ENCODE measurements at places on chromosomes 16 and 17. TPM values are rescaled to one million over a fixed set of nuclear protein-coding genes. Genes with fewer than 3 reads are reported as not detected.
A peak's percentile ranks its signal among the peaks of the same experiment; 100 is the strongest.

DNA sequence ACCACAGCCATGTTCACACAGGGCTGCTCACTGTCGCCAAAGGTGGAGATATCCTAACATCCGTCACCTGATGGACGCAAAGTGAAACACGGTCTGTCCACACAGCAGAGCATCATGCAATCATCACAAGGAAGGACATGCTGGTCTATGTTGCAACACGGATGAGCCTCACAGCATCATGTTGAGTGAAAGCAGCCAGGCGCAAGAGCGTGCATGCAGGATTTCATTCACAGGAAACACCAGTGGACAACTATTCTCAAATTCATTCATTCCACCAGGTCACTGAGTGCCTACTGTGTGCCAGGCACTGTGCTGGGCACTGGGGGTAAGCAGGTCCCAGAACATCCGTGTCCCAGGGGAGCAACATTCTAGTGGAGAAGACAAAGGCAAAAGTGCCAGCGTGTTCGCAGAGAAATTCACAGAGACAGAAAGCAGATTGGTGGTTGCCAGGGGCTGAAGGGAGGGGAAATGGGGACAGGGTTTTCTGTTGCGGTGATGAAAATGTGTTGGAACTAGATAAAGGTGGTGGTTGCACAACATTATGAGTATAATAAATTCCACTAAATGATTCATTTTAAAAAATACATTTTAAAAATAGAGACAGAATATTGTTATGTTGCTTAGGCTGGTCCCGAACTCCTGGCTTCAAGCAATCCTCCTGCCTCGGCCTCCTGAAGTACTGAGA lies 22.7 kb upstream of the KCNJ12 start:
- DNase-seq, result no peak

- no peak for DNase-seq
Observed at GRCh38 chr17:19769946-19770652, 22.0 kb upstream of the ALDH3A1 start.

- peak; percentile 26 for DNase-seq
Observed at GRCh38 chr17:1005361-1005946, 8.5 kb downstream of the TIMM22 start.

DNA sequence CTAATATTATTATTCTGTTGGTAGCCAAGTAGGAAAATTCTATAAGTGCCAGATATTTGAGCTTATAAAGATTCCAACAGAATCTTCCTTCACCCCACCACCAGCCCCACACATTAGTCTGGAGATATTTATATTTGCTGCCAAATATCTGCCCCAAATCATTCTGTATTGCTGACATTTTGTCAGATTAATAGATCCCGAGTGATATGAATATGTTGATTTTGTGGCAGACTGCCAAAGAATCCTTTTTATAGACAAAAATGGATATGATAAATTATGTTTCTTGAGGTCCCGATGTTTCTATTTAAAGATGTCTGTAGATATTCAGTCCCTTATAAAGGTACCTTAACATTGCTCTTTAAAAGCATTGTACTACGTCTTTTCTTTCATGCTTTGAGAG lies 162.2 kb upstream of the KCNJ16 start:
- no peak for DNase-seq

DNA sequence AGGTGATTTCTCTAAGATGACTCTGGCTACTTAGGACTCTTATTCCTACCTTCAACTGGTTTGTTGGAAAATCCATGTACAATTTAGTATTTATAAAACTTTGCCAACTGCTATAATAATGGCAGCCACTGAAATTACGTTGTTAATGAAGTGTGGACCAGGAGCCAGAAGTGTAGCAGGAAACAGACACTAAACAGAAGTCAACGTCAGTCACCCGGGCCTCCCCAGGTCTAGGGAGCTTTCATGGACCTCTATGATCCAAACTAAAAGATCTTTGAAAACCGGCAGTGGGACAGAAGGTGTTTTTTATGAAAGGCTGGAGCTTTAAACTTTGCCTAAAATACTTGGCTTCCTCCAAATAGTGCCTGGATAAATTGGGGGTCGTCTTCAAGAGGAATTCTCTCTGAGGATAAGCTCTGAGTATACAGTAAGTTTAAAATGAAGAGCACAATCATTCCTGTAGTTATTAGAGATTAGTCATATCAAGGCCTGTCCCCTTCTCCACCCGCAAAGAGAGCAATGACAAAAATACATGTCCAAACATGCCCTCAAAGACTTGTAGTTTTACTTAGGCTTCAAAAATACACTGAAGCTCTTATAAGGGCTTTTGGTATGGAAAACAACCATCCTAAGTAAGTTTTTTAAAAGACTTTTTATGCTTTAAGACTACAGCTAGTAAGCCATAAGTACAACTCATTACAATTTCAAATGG lies 34.6 kb downstream of the DCUN1D3 start:
- DNase-seq, result no peak

DNA sequence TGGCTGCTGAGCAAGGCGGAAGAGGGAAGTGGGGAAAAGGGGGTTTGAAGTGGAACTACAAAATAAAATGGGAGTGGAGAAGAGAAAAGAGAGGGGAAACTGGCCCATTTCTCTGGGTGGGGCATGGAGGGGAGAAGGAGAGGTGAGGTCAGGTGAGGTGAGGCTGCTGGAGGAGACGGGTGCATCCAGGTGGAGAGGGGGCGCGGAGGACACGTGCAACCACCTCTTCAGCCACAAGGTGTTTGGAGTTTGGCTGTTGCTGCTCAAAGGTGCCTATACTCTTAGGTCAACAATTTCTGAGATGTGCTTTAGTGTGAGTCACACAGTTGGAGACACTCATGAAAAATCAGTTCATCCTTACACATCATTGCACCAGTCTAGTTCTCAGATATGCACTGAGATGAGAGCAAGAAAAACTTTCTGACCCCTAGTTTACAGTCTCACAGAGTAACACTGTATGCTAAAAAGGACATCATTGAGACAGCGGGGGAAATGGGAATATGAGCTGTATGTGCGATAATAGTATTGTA lies 4.8 kb downstream of the SLC6A4 start:
- no peak for DNase-seq

DNA sequence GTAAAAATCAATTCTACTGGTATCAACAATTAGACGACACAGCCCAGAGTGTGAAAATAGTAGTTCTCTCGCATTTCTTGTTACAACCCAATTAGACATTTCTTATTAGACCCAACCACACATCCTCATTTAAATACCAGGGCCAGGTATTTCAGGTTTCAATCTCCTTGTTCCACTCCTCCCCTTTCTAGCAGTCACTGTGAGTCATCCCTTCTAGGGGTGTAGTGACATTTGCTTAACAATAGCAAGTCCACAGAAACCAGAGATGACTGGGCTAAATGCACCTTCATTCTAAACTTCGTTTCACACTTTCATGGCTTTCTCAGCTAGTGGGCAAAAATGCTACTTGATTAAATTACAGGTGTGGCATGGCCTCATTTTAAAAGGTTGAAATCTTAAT lies 116.9 kb upstream of the CACNG3 start:
- DNase-seq, result no peak

DNA sequence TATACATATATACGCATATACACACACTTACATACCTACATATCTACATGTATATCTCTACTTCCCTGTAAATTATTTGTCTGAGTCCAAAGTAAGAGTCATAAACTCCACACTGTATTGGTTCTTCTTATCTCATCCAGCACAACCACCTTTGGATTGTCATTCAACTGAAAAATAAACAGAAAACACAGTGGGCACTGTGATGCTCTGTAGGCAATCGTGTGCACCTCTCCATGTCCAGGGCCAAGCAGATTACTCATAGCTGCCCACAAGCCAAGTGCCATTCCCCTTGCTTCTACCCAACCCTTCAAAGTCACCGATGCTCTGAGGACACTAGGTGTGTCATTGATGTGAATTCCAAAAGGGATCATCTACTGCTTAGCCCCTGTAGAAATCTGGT lies 12.9 kb upstream of the TEKT3 start:
- no peak for DNase-seq

DNA sequence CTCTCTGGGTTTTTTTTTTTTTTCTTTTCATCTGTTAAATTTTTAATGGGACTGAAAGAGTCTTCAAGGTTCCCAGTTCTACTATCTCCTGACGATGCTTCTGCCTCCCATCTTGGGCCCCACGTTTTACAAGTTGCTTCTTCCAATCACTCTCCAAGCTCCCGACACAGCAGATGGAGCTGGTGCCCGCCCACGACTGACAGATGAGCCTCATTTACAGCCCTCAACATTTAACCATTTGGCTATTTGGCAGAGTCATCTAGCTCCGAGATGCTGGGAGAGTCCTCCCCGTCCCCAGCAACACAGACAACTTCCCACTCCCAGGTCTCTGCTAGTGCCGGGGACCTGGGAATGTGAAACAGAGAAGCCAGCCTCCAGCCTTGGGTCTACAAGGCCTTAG lies 276.9 kb downstream of the SHISA9 start:
- no peak for DNase-seq

- peak; percentile 33 for DNase-seq
Observed at GRCh38 chr17:74742153-74742515, 5.1 kb downstream of the RAB37 start.

- no peak for DNase-seq
Observed at GRCh38 chr17:6496640-6497441, 52.6 kb downstream of the PIMREG start.

DNA sequence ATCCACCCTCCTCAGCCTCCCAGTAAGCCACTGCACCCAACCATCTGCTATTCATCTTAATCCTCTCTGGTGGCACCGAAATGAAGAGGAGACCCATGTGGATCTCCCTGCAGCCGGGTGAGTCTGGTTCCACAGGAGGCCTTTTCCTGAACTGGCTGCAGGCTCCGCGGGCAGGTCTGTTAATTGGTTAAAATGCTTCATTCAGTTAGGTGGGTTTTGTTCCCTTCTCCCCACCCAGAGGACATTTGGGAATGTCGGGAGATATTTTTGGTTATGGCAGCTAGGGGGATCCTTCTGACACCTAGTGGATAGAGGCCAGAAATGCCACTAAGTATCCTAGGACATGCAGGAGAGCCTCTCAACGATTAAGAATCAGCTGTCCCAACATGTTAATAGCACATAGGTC lies 16.7 kb downstream of the C16orf54 start:
- DNase-seq, result no peak

DNA sequence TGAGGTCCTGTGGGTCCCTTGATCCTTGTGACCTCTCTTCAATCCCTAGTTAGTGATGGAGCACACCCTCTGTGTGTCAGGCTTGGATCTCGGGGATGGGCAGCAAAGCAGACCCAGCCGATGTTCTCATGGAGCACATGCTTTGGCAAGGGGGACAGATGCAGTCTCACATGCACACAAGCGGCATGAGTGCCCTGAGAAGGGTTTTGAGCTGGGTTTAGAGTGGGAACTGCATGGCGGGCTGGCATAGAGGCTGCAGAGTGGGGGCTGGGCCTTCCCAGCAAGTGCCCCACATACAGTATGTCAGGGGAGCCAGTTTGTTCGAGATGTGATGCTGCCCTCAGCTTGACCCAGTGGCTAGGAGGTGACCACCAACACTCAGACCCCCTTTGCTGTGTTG lies 41.6 kb downstream of the B9D1 start:
- DNase-seq, result no peak

DNA sequence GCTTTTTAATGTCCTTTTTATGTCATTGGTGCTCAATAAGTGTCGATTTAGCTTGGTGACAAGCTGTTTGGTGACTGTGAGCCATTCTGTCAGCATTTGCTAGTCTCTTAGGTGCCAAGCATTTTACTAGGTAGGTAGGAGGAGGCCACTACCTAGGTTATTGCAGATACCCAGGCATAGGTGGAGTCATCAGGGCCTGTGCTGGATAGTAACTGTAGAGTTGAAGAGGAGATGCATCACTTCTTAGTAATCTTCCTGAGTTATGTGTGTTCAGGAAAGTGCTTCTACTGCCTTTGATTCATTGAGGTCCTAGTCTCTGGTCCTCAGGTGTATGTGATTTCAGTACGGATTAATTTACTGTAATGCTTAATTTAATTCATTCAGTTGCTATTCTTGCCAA lies 17.7 kb downstream of the USP10 start:
- no peak for DNase-seq

DNA sequence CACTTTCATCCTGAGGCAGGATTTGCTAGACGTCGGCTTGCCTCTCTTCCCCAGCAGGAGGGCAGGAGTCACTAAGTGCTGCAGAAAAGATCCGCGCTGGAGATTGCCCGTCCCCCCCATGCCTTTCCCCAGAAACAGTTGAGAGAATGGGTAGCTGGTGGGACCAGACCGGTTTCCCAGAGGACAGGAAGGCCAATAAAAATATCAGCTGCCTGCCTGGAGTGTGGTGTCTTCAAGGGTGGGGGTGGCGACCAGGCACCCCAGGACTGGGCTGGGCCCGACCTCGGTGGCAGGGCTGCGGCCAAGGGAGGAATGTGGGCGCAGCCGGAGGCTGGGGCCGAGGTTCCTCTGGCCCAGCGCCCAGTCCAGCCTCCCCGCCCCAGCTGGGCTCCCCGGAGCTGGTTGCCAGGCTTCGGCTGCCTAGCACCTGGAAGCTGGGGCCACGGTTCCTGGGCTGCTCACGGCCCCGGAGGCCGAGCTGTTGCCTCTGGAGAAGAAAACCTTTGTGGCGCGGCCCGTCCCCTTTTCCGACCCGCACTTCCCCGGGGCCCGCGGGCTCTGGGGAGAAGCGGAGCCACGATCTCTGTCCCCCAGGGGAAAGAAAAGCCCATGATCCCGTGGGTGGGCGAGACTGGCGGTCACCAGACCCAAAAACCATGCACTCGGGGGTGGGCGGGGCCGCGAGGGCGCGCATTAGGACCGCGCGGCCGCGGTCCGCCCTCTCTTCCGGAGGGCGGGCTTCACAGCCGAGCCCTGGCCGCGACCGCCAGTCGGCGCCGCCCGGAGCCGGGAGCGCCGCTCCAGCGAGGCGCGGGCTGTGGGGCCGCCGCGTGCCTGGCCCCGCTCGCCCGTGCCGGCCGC lies at the start of gene TRAF4:
TRAF4 (plus strand) TSS at position 769 of the 861 bp plus-strand sequence. CDS start 102 bp downstream, outside the sequence.
- peak; percentile 68 for DNase-seq

DNA sequence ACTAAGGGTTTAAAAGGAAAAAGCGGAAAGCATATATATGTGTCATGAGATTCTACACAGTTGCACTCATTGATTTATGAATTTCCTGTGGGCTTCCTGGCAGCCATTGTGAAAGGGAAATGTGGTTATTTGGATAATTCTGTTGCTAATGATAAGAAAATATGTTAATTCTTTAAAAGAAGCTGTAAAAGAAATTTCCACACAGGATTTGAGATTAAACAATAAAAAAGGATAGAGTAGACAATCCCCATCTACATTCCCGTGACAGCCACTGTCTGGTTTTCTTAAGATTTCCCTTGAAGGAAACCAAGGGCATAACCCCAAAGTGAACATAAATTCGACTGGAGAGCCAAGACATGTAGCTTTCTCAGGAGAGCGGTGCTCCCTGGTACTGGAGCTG lies 397.5 kb downstream of the CPPED1 start:
- no peak for DNase-seq

GRCh38 chr16:73228649-73229048 lies 180.7 kb upstream of the ZFHX3 start:
- DNase-seq, result no peak

TEKT1 gene
- total RNA-seq, result not detected

IL21R gene
- 84.5 TPM for total RNA-seq

STAT5A gene
- 259 TPM for total RNA-seq

CIBAR2 gene
- not detected for total RNA-seq

SOST gene
- not detected for total RNA-seq

SKAP1 gene
- total RNA-seq, result 50.5 TPM

TMEM88 gene
- 5.3 TPM for total RNA-seq

C1QL1 gene
- not detected for total RNA-seq

SPATA33 gene
- 16.9 TPM for total RNA-seq

MED13 gene
- 63.3 TPM for total RNA-seq

ITGAX gene
- total RNA-seq, result 2.7 TPM

CACNG5 gene
- total RNA-seq, result not detected

P2RX5 gene
- 12.0 TPM for total RNA-seq

CLEC3A gene
- total RNA-seq, result not detected

JUP gene
- total RNA-seq, result 0.35 TPM

MYH1 gene
- total RNA-seq, result not detected
